ENCODE measurements at places on chromosomes 7 and 10.
A peak's percentile ranks its signal among the peaks of the same experiment; 100 is the strongest.

DNA sequence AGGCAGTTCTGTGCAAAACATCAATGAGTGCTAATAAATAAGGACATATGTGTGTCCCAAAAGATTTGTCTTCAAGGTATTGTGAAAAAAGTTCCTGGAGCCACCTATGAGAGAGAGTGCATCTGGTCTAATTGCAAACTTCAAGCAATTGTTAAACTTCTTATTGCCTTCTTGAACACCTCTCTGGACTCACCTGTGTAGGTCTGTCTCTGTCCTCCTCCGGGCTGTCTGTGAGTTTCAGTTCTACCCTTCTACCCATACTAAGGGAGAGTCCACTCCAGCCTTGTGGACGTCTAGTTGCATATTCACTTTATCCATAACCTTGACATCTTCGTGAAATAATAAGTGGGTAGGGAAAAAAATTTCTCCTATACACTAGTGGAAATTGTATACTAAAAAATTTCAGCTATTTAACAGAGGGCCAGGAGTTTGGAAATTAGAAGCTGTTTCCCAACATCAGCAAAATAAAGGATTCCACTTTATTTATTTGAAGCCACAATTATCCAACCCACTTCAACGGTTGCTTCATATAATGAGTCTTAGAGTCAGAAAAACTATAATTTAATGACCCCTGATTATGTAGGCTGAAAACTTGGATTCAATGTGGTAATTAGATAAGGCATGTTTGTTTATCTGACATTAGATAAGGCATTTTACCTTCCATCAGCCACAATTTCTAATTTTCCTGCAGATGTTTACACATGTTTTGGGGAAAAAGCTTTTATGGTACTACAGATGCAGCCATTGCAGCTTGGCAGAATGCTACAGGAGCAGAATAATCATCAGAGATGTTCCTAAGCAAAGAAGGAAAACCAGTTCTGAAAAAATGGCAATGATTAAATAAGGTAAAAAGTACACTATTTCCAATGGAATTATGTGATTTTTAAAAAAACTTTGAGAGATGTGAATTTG lies 150.8 kb upstream of the FAM3C start:
- DNase-seq = no peak

DNA sequence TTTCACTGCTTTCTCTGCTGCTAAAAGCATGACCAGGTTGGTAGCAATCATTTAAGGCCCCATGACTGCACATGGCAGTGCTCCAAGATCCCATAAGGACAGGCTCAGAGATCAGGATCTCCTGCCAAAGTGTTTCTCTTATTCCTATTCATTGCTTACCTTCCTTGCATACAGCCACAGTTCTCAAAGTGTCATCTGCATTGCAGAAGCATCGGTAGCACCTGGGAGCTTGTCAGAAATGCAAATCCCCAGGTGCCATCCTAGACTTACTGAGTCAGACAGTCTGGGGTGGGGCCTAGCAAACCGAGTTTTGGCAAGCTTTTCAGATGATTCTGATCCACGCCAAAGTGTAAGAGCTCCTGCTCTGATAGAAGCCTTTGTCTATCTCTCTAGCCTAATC lies 489.0 kb upstream of the AUTS2 start:
- DNase-seq = peak; percentile 15

GRCh38 chr10:119190954-119191785 lies 12.6 kb upstream of the PRDX3 start:
- DNase-seq = no peak

DNA sequence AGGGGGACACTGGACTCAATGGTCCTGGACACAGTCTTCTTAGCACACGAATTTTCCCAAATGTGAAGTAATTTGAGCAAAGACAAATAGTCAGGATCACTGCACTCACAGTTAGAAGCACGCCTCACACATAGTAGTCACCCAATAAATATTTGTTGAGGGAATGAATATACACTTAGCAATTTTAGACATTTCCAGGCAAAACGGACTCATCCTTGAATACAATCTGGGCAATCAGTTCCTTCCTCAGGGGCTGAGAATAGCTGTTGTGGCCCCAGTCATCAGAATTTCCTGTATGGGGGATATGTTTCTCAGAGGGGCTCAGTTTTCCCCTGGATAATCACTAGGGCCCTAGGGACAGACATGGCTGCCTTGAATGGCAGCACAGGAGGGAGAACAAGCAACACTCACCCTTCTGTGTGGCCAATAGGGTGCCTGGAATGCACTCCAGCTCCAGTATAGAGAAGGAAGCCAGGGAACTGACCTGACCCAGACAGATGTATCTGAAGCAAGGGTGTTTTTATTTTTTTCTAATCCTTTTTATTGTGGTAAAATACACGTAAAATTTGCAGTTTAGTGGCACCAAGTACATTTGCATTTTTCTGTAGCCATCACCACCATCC lies 282.7 kb upstream of the ZNF32 start:
- peak; percentile 41 for DNase-seq

Data from fibroblast of lung (primary cell).